Activated CD8-positive, alpha-beta memory T cell treated with anti-CD3 and anti-CD28 coated beads, Interleukin-2, amount 50 U/mL, for 48 hours (primary cell): ENCODE measurements at places on chromosomes 12 and 14.

- DNase-seq, result no peak
These were observed 300.8 kb upstream of the NOS1 start for GRCh38 chr12:117662220-117662619.

DNA sequence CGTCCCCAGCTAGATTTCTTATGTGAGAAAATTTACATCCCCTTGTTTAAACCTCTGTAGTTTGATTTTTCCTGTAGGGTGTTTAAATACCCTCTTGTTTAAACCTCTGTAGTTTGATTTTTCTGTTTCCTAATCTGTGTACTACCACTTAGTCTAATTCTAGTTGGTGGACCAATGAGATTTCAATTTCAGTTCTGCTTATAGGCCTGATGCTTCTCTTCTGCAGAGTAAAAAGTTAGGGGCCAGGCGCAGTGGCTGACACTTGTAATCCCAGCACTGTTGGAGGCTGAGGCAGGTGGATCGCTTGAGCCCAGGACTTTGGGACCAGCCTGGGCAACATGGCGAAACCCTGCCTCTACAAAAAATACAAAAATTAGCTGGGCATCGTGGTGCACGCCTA is 11.5 kb downstream of the UBC start:
- DNase-seq, result no peak

DNA sequence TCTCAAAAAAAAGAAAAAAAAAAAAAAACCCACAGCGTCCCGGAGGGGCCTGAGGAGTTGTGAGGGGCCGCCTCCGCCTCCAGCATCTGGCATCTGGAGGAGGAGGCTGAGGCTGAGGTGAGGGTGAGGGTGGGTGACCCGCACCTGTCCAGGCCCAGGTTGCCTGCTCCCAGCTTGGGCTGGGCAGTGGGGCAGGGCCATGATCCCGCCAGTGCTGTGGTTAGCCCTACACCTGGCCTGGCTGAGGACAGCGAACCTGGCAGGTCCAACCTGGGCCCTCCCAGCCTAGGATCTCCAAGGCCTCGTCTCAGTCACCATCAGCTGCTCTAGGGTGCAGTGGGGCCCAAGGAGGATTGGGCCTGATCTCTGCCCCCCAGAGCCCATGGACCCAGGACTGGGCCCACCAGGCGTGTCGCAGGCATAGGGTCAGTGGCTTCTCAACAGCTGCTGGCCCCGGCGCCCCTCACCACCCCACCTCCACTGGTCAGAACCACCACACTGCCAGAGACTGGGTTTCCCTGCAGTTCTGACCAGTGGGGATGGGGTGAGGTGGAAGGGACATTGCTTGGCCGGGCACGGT is 36.3 kb upstream of the RCOR1 start:
- no peak for DNase-seq

DNA sequence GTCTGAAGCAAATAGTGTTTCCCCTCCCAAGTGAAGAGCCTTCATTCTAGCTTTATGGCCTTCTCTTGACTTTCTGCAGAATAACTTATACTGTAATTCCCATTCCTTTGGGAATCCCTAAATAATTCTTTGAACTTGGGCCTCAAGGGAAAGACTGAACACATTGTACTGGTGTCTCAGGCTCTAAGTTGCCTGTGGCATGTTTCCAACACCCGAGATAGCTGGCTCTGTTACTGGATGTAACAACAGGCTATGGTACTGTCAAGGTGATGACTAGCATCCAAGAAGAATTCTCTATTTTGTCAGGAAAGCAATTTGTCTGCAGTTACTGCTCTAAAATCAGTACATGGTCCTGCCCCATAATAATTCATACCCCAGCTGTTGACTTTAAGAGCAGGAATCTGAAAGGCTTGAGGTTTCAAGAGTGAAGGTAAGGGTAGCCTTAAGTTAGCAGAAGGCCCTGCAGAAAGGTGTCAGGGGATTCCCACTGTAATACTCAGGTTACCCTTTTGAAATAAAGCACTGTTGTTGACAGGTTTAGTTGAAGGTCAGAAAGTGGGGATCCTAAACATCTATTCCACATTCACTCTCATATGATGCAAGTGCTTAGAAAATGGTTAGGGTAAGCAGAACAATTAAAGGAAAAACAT is 5.2 kb downstream of the GPX2 start:
- DNase-seq, result no peak

GRCh38 chr12:110826592-110827200 is 20.1 kb upstream of the CCDC63 start:
- peak; percentile 94 for DNase-seq

DNA sequence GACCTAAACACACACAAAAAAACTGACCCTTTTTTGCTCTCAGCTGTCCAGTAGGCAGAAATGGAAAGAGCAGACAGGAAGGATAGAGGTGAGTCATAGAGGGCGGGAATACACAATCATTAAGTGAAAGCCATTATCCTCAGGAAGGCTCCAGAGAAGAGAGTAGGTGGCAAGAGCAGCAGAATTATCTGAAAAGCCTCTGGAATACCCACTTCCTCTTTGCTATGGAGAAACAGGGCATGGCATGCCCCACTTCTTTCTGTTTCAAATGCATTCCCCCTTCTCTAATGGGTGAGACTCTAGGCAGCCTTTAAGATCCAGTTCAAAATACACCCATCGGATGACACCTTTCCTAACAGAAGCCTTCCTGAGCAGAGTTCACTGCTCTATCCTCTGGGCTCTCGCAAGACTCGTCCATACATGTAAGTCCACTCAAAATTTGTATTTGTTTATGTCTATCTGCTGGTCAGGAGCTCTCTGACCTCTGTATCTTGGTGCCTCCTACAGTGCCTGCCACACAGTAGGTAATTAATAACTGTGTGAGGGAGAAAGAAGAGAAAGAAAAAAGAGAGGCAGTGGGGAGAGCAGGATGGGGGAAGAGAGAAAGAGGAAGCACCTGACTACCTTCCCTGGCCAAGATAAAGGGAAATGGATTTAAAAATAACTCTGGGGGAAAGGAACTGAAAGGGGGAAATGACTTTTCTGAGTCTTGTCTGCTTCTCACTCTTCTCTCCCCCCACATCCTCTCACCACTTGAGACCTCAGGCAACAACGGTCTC is 8.5 kb downstream of the KLHL33 start:
- no peak for DNase-seq

- peak; percentile 60 for DNase-seq
These were observed 1179.7 kb downstream of the VRK1 start for GRCh38 chr14:97976861-97977260.

GRCh38 chr14:95303552-95303951 is 16.2 kb downstream of the CLMN start:
- DNase-seq, result no peak

GRCh38 chr14:74568380-74568649 is 43.7 kb downstream of the LTBP2 start:
- no peak for DNase-seq

- DNase-seq, result peak; percentile 78
These were observed 11.5 kb downstream of the ZFP36L1 start for GRCh38 chr14:68781161-68782021.
